ENCODE measurements at places on chromosomes 4 and X.

DNA sequence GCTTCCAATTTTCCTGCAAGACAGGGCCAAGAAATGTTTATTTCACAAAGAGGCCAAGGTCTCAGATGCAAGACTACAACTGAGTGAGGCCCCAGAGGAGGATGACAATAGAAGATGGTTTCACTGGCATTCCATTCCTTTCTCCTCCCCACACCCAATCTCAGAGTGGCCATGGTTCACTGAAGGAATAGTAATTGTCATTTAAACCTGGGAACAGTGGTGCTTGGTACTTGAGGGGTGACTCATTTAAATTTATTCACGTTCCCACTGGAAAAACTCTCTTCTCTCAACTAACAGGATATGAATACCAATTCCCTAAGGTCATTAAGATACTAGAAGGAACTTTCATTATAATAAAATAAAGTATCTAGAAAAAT, 35.3 kb upstream of the CXCL8 start:
- no peak for DNase-seq
- no peaks in the 10 kb centered on the region for H3K4me1 ChIP-seq
- H3K36me3 ChIP-seq = no peaks in the 10 kb centered on the region
- H3K4me3 ChIP-seq = no peak overlapping the region
- no peaks in the 10 kb centered on the region for H3K27me3 ChIP-seq
- H3K27ac ChIP-seq = no peak overlapping the region

- no peaks in the 10 kb centered on the region for H3K4me1 ChIP-seq
- no peaks in the 10 kb centered on the region for H3K36me3 ChIP-seq
- DNase-seq = no peak
- no peak overlapping the region for H3K4me3 ChIP-seq
- H3K27me3 ChIP-seq = peaks cover 7% of the 10 kb centered on the region
Measured at GRCh38 chr4:17682222-17682566, 67.8 kb downstream of the MED28 start.

DNA sequence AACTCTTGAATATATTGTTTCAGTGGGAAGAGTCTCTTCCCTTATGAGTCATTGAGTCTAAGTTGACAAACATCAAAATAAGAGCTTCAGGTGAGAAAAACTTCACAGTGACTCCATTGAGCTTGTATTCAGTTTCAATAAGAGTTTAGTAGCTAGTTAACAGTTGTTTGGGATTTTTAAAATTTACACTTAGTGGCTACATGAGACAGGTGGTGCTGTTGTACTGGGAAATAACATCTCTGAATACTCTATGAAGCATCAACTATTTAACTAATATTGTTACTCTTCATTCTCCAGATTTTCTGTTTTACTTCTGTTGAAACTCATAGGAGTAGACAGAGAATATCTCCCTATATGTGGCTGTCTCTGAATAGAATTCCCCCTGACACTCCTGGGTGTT, 1609.1 kb downstream of the C4orf33 start:
- no peaks in the 10 kb centered on the region for H3K36me3 ChIP-seq
- no peaks in the 10 kb centered on the region for H3K27me3 ChIP-seq
- no peak overlapping the region for H3K27ac ChIP-seq
- peaks cover 5% of the 10 kb centered on the region for H3K4me1 ChIP-seq
- no peak for DNase-seq
- no peak overlapping the region for H3K4me3 ChIP-seq

DNA sequence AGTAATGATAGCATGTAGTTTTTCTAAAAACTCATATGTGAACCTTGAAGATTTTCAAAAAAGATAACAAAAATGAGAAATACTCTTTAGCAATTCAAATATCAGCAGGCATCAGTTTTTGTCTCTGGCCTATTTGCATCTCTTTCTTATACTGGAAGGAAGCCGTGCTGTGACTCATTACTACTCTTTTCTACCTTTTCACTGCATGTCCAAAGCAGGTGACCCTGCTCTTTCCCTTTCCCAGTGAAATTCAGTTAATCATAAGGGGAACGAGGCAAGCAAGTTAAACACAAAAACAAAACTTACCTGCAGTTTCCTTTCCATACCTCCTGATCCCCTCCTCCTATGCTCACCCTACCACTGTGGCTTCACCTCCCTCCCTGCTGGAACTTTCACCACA, 9.3 kb downstream of the SPATA4 start:
- H3K27me3 ChIP-seq = no peaks in the 10 kb centered on the region
- DNase-seq = no peak
- H3K27ac ChIP-seq = no peak overlapping the region
- H3K4me3 ChIP-seq = no peak overlapping the region

Measured in type B pancreatic cell (in vitro differentiated cells).